Heart left ventricle (tissue), 16 donors: ENCODE measurements at places on chromosomes 5 and 9.

DNA sequence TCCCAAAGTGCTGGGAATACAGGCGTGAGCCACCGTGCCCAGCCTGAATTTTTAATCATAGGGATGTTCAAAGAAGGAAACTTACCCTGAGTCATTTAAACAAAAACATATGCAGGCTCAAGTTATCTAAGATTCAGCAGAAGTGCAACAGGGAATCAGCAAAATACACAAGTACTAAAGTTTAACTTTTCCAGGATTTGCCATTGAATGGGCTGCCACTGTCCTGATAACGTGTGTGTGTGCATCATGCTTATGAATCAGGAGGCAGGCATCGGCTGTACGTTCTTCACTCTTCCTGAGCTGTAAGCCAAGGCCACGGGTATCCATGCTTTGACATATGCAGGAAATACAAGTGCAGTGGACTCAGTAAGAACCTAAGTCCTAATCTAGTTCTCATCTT is 48.8 kb upstream of the FST start:
- no peak overlapping the region for H3K4me3 ChIP-seq
- H3K27ac ChIP-seq: no peak overlapping the region
- no peaks in the 10 kb centered on the region for H3K4me1 ChIP-seq
- no peak for DNase-seq
- H3K36me3 ChIP-seq: no peaks in the 10 kb centered on the region
- H3K27me3 ChIP-seq: no peaks in the 10 kb centered on the region

DNA sequence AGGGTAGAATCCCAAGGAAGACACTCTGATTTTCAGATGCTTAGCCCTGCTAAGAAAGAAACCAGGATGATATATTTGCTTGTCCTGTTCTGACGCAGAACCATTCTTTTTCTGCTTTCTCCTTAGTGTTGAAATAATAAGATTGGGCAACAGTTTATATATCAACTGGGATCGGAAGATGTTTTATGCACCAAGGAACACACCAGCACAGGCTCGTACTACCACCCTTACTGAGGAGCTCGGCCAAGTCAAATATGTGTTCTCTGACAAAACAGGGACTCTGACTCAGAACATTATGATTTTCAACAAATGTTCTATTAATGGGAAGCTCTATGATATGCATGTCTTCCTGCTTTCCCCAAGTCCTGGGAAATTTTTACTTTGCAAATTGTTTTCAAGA is 19.0 kb upstream of the RUSC2 start:
- no peak overlapping the region for H3K27ac ChIP-seq
- DNase-seq: no peak
- H3K4me3 ChIP-seq: no peak overlapping the region
- H3K36me3 ChIP-seq: no peaks in the 10 kb centered on the region
- no peaks in the 10 kb centered on the region for H3K27me3 ChIP-seq
- H3K4me1 ChIP-seq: no peaks in the 10 kb centered on the region

- H3K36me3 ChIP-seq: peaks cover 2% of the 10 kb centered on the region
- no peak overlapping the region for H3K4me3 ChIP-seq
- H3K27ac ChIP-seq: peak overlapping the region; percentile 81
- no peaks in the 10 kb centered on the region for H3K27me3 ChIP-seq
- no peak for DNase-seq
Measured at GRCh38 chr9:128629852-128630545, 26.6 kb downstream of the DYNC2I2 start.

- no peak overlapping the region for H3K4me3 ChIP-seq
- no peaks in the 10 kb centered on the region for H3K36me3 ChIP-seq
- H3K4me1 ChIP-seq: no peaks in the 10 kb centered on the region
- no peak for DNase-seq
Measured at GRCh38 chr5:80092486-80093107, 57.4 kb downstream of the THBS4 start.

DNA sequence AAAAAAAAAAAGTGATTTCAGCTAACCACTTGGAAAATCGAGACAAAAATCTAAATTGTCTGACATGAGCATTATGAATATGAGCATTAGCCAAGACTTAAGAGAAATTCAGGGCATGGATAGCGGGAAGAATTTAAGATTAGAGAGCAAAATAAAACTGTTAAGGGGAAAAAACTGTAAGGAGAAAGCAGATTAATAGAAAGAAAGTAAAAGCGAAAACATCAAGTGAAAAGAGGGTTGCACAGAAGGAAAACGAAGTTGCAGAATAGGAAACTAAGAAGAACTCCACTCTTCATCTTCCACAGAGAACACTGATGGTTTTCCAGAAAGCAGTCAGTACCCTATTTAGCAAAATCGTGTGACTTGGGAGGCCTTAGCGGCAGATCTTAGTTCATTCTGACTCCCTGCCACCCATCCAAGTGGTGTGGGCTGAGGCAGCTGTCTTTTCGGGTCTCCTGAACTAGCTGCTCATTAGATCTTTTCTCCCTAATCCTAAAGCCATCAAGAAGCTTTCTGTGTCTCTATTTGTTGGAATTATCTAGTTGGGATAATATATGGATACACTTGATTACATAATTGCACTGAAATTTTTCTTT is 3.7 kb downstream of the NIM1K start:
- H3K27ac ChIP-seq: no peak overlapping the region
- no peak overlapping the region for H3K4me3 ChIP-seq
- peaks cover 4% of the 10 kb centered on the region for H3K4me1 ChIP-seq
- H3K36me3 ChIP-seq: no peaks in the 10 kb centered on the region
